ENCODE measurements at places on chromosomes 4 and X. TPM values are rescaled to one million over a fixed set of nuclear protein-coding genes. Genes with fewer than 3 reads are reported as not detected.

The IGFBP7 gene
- not detected for total RNA-seq

The SHROOM2 gene
- total RNA-seq = not detected

DNA sequence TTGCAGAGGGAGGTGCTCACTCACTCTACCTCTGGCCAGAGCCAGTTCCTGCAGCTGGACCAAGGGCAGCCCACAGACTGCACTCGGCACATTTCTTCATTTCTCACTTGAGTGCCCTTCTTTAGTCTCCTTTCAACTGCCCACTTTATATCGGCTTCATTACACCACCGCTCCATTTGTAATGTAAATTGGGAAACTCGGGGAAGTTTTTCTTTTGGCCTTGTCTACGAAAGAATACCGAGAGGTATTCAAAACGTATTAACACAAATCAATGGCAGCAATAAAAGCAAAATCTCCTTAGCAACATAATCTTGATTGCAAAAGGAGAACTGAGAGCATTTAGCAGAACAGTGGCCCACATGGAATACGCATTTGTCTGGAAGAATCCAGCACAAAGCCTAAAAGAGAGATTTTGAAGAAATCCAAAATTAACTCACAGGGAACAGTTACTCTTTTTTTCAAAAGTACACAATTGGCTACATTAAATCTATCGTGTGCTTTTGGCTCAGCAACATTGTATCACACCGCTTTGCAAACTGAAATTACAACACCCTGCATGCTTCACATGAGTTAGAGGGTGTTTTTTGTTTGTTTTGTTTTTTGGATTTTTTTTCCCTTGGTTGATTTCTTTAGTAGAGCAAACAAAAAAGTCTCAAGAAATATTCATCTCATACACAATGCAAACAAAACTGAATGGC lies 62.6 kb downstream of the CHIC2 start:
- no peak overlapping the region for H3K27ac ChIP-seq
- peaks cover 6% of the 10 kb centered on the region for H3K4me1 ChIP-seq
- H3K27me3 ChIP-seq = no peaks in the 10 kb centered on the region

The CXorf49B gene
- total RNA-seq = not detected

DNA sequence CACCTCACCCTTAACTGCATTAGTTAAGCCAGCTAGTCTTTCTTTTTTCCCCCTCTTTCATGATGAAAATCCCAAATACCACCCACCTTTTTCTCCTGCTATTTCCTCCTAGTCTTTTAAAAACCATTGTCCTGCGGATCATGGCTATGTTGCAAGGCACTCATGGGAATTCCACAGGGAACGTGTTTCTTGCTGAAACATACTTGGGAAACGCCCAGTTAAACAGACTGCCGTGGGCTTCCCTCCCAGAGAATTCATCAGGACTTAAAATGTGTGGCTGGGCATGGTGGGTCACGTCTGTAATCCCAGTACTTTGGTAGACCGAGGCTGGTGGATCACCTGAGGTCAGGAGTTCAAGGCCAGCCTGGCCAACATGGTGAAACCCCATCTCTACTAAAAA lies 32.2 kb downstream of the XG start:
- H3K27me3 ChIP-seq = peaks cover 10% of the 10 kb centered on the region
- no peak overlapping the region for H3K4me3 ChIP-seq
- no peak for DNase-seq
- H3K4me1 ChIP-seq = peaks cover 6% of the 10 kb centered on the region

GRCh38 chrX:153692003-153692402 lies 4.3 kb downstream of the SLC6A8 start:
- no peaks in the 10 kb centered on the region for H3K36me3 ChIP-seq
- H3K27me3 ChIP-seq = peaks cover 2% of the 10 kb centered on the region
- no peaks in the 10 kb centered on the region for H3K4me1 ChIP-seq

DNA sequence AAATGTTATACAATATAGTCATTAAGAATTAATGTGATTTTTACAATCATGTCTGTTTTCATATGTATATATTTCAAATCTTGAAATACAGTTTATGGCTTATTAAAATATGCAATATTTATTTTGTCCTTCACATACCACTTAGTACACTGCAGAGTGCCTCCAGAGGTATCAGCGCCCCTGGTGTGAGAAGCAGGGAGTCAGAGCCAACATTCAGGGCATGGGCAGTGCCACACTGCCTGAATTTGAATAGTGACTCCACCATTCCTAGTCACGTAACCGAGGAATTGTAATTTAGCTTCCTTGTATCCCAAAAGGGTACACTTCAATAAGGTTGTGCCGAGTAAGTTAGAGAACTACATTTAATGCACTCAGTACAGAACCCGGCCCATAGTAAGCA lies 4.3 kb upstream of the C4orf54 start:
- H3K4me1 ChIP-seq = no peaks in the 10 kb centered on the region
- no peak overlapping the region for H3K4me3 ChIP-seq
- no peak overlapping the region for H3K27ac ChIP-seq

The ZNF711 gene
- total RNA-seq = 0.34 TPM

DNA sequence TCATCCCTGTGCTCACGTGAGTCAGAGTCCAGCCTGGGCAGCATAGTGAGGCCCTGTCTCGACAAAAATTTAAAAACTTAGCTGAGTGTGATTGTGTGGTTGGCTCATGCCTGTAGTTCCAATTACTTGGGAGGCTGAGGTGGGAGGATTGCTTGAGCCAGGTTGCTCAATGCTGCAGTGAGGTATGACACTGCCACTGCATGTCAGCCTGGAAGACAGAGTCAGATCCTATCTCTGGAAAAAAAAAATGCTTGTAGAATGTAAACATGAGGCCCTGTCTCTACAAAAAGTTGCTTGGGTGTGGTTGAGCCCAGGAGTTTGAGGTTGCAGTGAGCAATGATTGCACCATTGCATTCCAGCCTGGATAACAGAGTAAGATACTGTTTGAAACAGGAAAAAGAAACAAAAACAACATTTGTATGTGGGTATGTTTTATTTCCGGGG lies 11.3 kb upstream of the YTHDC1 start:
- DNase-seq = no peak
- peaks cover 11% of the 10 kb centered on the region for H3K4me1 ChIP-seq
- peaks cover 1% of the 10 kb centered on the region for H3K36me3 ChIP-seq
- H3K4me3 ChIP-seq = no peak overlapping the region
- H3K27me3 ChIP-seq = peaks cover 3% of the 10 kb centered on the region

DNA sequence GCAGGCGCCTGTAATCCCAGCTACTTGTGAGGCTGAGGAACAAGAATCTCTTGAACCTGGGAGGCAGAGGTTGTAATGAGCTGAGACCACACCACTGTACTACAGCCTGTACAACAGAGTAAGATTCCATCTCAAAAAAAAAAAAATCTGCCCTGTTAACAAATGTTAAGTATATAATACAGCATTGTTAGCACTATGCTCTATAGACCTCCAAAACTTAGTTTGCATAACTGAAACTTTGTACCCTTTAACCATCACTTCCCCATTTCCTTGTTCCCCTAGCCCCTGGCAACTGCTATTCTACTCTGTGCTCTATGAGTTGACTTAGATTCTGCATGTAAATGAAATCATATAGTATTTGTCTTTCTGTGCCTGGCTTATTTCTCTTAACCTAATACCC lies 76.7 kb downstream of the TAB3 start:
- no peak overlapping the region for H3K4me3 ChIP-seq
- H3K4me1 ChIP-seq = no peaks in the 10 kb centered on the region
- no peak overlapping the region for H3K27ac ChIP-seq
- no peak for DNase-seq

GRCh38 chrX:123918106-123918721 lies 43.3 kb upstream of the STAG2 start:
- DNase-seq = no peak
- no peaks in the 10 kb centered on the region for H3K36me3 ChIP-seq
- H3K27ac ChIP-seq = no peak overlapping the region
- H3K4me3 ChIP-seq = no peak overlapping the region

The WAS gene
- 142 TPM for total RNA-seq

The MAGEA2B gene
- total RNA-seq = not detected

DNA sequence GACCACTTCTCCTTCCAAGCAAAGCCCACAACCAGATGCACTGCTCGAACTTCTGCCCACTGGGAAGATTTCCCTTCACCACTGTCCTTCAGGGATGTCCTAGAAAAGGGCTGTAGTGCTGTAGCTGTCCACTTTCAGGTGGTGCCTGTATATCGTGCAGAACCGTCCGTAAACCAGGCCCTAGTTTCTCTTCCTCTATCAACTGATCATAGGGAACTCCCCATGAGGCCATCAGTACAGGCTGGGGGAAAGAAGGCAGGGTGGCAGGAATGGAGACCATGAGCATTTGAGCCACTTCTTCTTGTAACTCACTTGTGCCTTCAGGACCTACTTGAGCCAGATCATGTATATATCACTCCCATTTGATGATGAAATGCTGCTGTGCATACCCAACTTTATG lies 57.3 kb upstream of the FAM9B start:
- no peak overlapping the region for H3K4me3 ChIP-seq
- H3K36me3 ChIP-seq = no peaks in the 10 kb centered on the region
- DNase-seq = no peak

DNA sequence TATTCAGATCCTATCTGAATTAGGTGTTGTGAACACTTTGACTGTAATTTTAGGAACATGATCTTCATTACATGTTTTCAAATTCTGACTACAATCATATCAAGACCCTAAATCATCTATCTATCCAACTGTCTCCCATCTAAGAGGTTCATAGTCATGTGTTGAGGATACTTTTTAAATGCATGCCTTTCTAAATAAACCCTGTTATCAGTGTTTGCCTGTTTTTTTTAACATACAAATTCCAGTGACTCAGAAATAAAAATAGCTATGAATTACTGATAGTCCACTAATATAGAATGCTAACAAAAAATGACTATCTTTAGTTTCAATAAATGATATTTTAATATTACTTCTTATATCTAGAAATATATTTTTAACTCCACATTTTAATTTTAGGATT lies 8.0 kb downstream of the RAB28 start:
- no peaks in the 10 kb centered on the region for H3K27me3 ChIP-seq
- no peak for DNase-seq
- peaks cover 3% of the 10 kb centered on the region for H3K4me1 ChIP-seq
- peaks cover 3% of the 10 kb centered on the region for H3K36me3 ChIP-seq
- H3K27ac ChIP-seq = no peak overlapping the region

DNA sequence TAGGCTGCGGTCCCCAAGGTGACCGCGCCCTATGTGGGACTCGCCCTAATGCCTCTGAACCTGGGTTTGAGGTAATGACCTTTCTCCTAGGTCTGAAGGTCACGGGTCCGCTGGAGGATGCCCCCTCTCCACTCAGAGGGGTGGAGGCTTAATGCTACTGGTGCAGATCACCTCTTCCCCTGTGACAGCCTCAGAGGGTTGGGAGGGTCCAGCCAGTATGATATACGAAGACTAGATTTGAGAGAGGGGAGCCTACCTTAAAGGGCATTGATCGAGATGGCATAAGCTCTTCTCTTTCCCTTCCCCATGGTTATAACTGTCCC lies 1.0 kb downstream of the SLC25A5 start:
- H3K36me3 ChIP-seq = peaks cover 3% of the 10 kb centered on the region
- H3K4me3 ChIP-seq = peak overlapping the region; percentile 84
- H3K27me3 ChIP-seq = no peaks in the 10 kb centered on the region
- DNase-seq = no peak
- H3K4me1 ChIP-seq = peaks cover 7% of the 10 kb centered on the region

The C4orf36 gene
- total RNA-seq = 0.44 TPM

DNA sequence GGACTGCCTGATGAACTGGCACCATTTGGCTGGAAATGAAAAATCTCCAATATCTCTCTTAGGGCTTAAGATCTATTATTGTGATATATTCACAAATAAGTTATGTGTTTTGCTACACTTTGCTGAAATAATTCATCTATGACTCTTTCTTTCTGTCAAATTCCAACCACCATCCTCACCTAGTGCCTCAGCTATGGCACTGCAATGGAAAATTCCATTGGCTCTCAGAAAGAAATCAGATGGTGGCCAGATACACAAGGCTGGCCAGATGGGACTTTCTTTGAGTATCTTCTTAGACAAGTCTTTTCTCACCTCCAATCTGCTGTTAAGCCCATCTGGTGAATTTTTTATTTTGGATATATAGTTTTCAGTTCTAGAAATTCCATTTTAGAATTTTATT lies 28.0 kb downstream of the NAT8L start:
- H3K36me3 ChIP-seq = no peaks in the 10 kb centered on the region
- no peaks in the 10 kb centered on the region for H3K4me1 ChIP-seq
- no peak overlapping the region for H3K4me3 ChIP-seq
- no peak for DNase-seq
- H3K27ac ChIP-seq = no peak overlapping the region
